Muscle of back (tissue), 13 donors: ENCODE measurements at places on chromosomes 6 and 20. TPM values are rescaled to one million over a fixed set of nuclear protein-coding genes. Genes with fewer than 3 reads are reported as not detected.
A peak's percentile ranks its signal among the peaks of the same experiment; 100 is the strongest.

- peak; percentile 32 for DNase-seq
These were observed 686.9 kb upstream of the MAP3K7 start for GRCh38 chr6:91273729-91274128.

GRCh38 chr6:147874322-147874721 is 365.8 kb downstream of the SAMD5 start:
- no peak for DNase-seq

DNA sequence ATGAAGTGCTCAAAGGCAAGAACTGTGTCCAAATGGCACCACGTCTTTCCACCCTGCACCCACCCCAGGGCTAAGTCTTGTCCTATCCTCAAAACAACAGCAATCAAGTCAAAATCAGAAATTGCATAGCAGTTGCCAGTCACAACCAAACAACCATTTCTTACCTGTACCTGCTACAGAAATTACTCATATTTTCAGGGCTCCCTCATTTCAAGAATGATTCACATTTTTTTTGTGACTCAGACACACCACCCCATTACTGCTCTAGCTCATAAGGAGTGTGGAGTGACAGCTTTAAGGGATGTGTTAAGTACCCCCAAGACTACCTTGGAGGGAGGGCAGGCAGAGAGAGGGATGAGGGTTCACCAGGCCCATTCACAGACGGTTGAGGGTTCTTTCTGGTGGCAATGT is 111.7 kb downstream of the TRERF1 start:
- DNase-seq, result no peak

DNA sequence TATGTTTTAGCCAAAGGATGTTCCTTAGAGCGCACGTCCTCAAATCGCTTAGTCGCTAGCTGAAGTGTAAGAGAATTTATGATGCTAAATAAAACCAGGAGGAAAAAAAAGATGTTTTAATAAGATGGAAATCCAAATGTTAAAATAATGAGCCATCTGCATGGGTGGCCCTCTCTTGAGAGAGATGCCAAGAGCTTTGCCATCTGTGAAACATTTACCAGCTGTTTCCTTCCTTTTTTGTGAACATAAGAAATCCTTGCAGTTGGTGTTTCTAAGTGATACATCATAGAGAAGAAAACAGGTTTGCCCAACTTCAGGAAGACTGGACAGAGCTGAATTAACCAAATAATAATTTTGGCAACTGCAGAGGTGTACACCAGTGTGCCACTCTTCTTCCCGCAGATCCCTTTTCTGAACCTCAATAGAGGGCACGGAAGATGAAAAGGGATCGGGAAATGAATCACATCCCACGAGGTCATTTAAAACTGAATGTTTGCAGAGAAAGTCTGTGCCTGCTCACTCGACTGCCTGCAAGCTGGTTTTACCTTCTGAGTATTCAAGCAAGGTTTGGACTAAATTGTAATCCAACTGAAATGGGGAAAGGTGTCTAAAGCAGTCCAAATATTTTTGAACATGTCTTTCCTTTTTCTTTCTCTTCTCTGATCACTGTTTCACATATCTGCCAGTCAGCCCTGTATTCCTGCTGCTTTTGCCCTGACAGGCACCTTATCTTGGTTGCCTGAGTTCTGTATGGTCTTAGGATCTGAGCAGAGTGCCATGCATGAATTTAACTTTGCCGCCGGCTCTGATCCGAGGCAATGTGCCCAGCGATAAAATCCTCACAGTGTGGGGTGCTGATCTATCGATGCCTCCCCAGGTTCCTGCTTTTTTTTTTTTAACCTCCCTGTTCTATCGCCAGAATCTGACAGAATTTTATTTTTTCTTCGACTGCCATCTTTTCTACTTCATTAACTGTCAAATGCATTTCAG is 35.5 kb upstream of the TSHZ2 start:
- DNase-seq, result no peak

GRCh38 chr6:150297327-150298029 is 71.3 kb upstream of the IYD start:
- DNase-seq, result no peak

- DNase-seq, result no peak
These were observed 24.6 kb upstream of the ZNF133 start for GRCh38 chr20:18263723-18264122.

DNA sequence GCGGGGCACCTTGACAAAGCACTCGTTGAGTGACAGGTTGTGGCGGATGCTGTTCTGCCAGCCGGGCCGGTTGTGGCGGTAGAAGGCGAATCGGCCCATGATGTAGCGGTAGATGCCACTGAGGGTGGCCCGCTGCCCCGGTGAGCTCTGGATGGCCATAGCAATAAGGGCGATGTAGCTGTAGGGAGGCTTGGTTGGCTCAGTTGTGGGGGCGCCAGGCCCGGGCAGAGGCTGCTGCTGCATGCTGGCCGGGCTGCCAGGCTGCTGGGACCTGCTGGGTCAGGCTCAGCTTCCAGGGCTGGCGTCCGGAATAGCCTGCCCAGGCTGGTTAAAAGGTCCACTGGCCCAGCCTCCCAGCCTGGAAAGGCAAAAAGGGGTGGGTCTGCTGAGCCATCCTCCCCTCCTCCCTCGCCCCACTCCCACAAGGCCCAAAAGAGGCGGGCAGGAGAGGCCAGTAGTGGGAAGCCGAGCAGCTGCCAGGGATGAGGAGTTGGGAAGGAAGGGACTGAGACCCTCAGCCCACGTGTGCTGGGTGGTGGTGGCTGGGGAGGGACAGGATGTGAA is at the start of gene FOXS1:
Gene FOXS1 (minus strand): TSS at position 305 of the 564 bp plus-strand sequence. CDS start 62 bp downstream, at position 243.
- peak; percentile 22 for DNase-seq

DNA sequence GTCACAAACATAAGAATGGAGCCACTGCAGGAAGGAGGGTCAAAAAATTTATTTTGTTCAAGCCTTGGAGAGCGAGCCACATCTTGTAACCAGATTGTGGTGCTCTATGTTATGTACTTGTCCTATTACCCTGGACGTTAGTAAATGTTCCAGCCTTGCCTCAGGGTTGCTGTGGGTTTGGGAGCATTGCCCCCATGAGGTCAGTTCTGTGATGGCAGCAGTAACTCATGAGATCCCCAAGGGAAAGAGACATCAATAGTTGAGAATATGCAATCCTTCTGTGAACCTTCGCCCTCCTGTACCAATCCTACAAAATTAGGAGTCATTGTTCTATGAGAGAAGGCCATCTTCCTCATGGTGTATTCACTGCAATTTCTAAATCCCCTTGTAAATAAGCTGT is 16.4 kb upstream of the CFAP206 start:
- DNase-seq, result no peak

DNA sequence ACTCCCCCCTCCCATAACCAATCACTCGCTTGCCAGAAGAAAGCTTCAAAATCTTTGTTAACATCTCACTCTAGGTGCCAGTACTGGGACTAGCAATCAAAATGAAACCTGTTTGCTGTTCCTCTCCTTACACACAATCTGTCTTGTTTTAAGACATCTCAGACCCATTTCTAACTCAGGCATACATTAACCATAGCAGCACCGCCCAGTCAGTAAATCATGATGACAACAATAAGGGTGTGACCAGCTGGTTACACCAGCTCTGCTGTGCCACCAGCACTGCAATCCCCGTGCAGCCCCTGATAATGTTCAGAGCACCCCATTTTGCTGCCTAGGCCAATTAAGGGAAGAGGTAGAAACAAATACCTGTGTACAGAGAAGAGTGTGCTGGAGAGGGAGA is 185.2 kb upstream of the TAB2 start:
- no peak for DNase-seq

DNA sequence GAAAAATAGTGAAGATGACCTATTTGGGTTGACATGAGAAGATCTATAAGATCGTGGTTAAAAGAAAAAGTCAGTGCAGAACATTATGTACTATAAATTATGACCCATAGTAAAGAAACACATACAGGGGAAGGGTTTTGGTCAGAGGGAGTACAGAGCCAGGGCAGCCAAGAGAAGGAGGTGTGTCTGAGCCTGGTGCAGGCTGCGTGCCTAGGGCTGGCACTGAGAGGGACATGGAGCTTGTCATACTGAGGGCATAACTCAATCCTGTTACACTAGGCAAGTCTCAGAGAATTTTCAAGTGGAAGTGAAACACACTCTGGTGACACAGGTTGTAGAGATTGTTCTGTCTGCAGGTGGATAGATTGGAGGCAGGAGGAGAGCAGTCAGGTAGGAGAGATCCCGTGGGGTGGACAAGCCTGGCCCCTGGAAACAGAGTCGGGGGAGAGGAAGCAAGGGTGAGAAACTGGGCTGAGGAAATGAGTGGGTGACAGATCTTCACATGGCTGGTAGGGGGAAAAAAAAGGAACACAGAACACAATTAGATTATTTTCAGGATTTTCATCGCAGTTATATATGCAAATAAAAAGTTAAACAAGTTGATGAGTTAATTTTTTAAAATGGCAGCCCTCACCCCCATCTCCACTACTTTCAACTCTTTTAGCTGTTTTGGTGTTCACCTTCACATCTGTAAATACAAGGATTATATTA is 18.5 kb upstream of the RNF39 start:
- DNase-seq, result no peak

- peak; percentile 35 for DNase-seq
These were observed 9.5 kb upstream of the ATRN start for GRCh38 chr20:3461211-3461771.

GRCh38 chr6:113623129-113623528 is 234.0 kb upstream of the MARCKS start:
- no peak for DNase-seq

- no peak for DNase-seq
These were observed 17.3 kb downstream of the EEF1E1 start for GRCh38 chr6:8085053-8085511.

The CAPN11 gene
- 0.77 TPM for polyA plus RNA-seq

The SOX18 gene
- 10.5 TPM for polyA plus RNA-seq

The CSNK2A1 gene
- polyA plus RNA-seq, result 118 TPM

The MAS1 gene
- polyA plus RNA-seq, result 0.38 TPM

The MYLK4 gene
- 11.7 TPM for polyA plus RNA-seq

The TRAPPC3L gene
- polyA plus RNA-seq, result 0.11 TPM

The DZANK1 gene
- polyA plus RNA-seq, result 3.3 TPM

The FBXO30 gene
- polyA plus RNA-seq, result 9.4 TPM
